WERI-Rb-1 (cell line): ENCODE measurements at places on chromosomes 6 and 20.
A peak's percentile ranks its signal among the peaks of the same experiment; 100 is the strongest.

- DNase-seq, result no peak
Observed at GRCh38 chr6:57216235-57217101, 5.6 kb downstream of the RAB23 start.

DNA sequence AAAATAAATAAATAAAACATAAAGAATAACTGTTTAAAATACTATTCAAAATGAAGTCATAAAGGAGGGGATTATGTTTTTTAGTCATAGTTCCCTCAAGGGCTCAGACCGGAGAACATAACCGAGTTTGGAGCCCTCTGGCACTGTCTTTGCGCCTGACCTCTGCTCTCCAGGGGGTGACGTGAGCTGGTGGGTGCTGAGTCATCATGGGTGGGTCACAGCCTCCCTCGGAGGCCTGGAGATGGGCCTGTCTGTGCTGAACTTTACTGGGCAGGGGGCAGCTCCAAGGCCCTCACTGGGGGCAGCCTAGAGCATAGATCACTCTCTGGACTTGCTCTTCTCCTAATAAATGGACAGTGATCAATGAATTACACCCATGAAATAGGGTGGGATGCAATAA lies 3.1 kb upstream of the MAVS start:
- no peak for DNase-seq

- peak; percentile 4 for DNase-seq
Observed at GRCh38 chr20:63090682-63091571, 84.2 kb upstream of the BHLHE23 start.

GRCh38 chr20:23331450-23332350 lies 18.9 kb upstream of the NXT1 start:
- no peak for DNase-seq

- no peak for DNase-seq
Observed at GRCh38 chr6:33273924-33274902, 2.3 kb downstream of the RPS18 start.

- no peak for DNase-seq
Observed at GRCh38 chr20:39588148-39588757, 626.1 kb downstream of the DHX35 start.

DNA sequence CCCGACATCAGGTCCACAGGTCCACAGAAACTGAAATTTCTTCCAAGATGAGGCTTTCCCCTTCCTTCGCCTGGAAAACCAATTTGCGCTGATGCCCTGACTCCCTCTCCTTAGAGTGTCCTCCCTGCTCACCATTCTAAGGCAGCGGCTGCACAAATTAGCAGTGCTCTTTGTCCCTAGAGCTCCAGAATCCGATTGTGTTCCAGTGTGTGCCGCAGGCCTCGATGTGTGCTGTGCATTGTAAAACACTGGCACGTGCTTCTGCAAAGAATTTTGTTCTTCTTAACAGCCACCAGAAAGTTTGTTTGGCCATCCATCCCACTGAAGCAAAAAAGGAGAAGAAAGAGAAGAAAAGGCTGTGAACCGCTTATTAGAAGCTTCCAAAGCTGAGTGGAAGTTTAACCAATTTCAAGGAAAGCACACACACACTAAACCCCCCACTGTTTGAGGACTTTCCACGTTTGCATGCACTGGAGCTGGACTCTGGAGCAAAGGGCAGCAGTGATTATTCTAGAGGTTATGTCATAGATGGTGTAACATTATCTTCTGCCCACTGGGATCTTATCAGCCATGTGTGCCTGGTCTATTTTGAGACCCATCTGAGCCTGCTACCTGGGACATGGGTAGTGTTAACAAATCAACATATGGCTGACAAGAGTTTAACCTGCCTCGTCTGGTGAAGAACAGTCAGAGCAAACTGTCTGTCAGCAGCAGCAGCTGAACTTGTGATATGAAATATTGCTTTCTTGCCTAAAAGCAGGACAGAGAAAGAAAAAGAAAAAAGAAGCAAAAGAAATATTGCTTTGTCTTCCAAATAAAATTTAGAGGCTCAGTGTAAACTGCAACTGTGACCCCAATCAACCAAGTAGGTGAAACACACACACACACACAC lies 64.9 kb upstream of the RREB1 start:
- peak; percentile 64 for DNase-seq

DNA sequence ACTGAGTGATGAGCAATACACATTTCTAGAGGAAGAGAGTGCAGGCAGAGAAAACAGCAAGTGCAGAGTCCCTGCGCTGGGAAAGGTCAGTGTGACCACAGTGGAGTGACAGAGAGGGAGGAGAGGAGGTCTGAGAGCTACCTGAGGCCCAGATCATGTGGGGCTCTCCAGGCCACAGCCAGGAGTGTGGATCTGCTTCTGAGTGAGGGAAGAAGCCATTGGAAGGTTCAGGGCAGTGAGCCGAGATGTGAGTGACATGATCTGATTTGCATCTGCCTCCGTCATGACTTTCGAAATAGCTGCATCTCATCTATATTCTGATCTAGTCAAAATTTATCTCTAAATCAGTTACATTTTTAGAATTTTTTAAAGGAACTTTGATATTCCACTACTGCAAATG lies 367.1 kb downstream of the PREX1 start:
- DNase-seq, result no peak

- DNase-seq, result no peak
Observed at GRCh38 chr6:164057876-164058275, 643.4 kb downstream of the QKI start.

DNA sequence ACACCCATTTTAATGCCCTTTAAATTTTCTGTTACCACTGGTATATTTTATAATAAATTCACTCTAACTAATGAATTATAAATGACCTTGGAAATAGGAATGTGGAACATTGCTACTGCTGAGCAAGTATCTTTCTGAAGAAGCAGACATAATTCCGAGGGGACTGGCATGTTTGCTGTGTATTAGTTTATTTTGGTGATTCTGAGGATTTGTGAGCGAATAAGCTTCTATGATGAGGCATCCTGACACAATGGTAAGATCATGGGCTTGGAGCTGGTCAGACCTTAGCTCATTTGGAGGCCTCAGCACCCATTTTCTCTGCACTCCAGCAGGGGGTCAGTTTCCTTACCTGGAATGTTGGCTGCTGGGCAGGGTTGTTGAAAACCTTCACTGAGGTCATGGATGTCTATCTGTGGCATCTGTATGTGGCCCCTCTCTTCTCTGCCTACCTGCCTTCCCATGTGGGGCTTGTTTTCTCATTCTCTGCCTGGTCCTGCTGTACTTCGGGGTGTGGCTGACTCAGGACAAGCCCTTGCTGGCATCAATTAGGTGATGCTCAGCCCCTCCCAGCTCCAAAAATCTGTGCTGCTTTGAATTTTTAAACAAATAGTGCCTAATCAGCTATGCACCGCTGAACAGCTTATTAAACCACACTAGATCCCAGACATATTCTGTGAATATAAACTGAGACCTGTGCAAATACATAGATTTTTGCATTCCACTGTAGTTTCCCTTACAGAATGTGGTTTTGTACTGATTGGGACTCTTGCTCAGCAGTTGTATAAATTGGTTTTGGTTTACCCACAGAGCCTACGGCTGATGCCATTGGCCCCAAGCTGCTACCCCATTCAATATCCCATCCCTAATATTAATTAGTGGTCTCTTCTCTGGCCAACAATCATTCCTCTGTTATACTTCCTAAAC lies 10.7 kb downstream of the ARID1B start:
- no peak for DNase-seq

- no peak for DNase-seq
Observed at GRCh38 chr6:63504777-63505384, 67.4 kb upstream of the LOC128125822 start.

DNA sequence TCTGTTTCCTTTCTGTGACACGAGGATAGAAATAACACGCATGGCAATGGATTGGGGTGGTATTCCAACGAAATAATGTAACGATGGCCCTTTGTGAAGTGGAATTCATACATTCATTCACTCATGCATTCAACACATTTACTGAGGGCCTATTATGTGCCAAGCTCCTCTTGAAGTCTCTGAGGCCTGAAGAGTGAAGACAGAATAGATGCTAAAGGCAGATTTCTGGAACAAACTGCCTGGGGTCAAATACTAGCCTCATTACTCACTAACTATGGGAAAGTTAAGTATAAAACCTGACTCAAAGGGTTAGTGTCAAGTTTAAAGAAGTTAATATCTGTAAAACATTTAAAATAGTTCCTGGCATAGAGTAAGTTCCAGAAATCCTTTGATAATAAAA lies 279.6 kb upstream of the SULF2 start:
- no peak for DNase-seq

DNA sequence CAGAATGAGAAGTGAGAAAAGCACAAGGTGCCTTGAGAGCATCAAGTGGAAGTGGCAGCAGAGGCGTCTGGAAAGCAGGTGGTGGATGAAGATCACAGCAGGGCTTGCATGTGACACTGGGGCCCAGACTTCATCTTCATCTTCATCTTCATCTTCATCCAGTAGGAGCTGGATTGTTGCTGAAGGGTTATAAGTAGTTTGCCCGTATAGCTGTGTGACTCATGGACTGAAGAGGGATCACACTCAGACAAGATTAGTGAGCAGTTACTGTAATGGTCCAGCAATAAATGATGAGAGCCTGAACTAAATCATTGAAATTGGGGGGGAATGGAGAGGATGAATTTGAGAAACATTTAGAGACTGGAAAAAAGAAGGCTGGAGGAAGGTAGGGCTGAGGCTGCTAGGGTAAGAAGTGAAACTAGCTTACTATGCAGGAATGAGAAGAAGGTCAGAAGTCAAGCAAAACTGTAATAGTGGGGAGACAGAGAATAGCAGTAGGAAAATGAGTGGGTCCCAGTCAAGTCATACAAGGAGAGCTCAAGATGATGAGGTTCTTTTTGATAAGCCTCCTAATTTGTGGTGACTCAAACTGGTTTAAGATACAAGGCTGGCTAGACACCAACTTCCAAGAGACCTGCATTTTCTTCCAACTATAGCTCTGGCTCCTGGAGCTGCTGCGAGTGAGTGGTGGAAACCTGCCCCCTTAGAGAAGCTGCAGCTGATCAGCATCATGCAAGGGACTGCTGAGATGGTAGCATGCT lies 92.3 kb upstream of the BEND6 start:
- DNase-seq, result no peak

DNA sequence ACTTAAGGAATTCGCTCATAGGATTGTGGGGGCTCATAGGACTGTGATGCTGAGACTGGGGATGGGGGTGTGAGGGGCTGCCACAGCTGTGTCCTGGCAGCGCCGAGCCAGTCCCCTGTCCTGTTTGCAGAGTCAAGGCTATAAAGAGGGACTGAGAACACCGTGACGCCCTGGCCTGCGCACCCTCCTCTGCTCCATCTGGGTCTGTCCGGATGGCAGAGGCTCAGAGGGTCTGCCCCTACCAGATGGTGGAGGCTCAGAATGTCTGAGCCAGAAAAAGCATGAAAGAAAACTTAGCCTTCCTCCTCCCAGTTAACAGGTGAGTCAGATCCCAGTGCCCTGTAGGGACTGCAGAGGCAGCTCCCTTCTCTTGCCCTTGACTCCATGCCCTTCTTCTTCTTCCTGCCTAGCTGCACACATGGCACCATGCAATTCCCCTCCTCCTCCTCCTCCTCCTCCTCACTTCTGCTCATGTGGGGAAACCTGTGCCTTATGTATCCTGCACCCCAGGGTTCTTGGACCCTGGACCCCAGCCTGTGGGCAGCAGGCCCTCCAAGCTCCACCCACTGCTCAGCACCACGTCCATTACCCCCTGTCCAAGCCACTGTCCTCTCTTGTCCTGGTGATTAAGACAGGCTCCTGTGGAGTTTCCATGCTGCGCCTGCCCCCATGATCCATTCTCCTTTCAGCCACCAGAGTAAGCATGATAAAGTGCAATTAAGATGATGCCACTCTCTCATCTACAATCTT lies 410.0 kb upstream of the SULF2 start:
- DNase-seq, result no peak

GRCh38 chr6:92259171-92259570 lies 1160.2 kb downstream of the EPHA7 start:
- DNase-seq, result no peak

DNA sequence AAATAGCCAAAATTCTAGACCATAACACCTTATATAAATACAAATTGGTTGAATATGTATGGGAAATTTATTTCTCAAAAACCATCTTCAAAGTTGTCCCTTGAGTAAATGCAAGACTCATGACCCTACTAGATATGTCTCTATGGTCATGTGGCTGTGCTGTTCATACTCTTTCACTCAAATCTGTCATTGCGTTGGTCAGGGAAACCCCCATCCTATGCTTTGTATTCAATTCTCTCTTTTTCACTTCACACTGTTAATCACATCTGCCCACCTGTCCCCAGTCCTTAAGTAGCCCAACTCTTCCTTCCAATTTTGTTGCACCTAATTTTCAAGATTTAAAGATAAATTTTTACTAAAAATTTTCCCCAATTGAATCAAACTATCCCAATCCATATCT lies 51.0 kb downstream of the RPS12 start:
- no peak for DNase-seq

- DNase-seq, result no peak
Observed at GRCh38 chr20:63042448-63043071, 35.8 kb upstream of the BHLHE23 start.

GRCh38 chr6:1445650-1446330 lies 56.4 kb downstream of the FOXF2 start:
- DNase-seq, result no peak

GRCh38 chr20:36096435-36096834 lies 58.1 kb upstream of the EPB41L1 start:
- no peak for DNase-seq

DNA sequence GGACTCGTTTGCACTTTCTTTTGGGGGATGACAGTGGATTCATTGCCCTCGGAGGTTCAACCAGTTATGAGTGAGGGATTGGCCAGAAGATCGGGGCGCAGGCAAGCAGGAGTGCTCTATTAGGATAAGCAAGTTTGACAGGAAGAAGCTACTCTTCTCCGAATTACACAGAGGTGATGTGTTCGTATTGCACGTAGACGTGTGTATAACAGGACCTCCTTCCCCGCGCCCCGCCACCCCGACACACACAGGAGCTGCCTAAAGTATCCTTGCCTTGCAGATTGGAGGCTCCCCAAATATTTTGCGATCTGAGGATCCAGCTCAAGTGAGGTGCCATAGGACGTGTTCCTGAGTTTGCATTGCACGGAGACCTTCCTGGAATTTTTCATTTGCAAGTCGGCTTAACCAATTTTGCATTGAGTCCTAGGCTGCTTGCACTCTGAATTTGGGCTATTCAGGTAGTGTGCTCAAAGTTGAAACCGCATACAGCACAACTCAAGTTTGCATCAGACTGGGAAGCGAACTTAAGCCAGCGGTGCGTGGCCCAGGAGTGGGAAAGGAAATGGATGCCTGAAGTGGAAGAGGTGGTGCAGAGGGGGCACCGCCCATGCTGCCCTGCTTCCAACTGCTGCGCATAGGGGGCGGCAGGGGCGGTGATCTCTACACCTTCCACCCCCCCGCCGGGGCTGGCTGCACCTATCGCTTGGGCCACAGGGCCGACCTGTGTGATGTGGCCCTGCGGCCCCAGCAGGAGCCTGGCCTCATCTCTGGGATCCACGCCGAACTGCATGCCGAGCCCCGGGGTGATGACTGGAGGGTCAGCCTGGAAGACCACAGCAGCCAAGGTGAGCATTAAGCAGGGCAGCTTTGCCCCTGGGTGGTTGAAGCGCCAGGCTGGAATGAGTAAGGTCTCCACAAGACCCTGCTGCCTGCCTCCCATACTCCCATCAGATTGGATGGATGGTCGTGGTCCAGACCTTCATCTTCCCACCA lies 770 bp downstream of the TCF19 start:
- no peak for DNase-seq

GRCh38 chr6:170149681-170150589 lies 140.9 kb downstream of the DLL1 start:
- DNase-seq, result no peak

GRCh38 chr6:132797951-132798868 lies at the start of gene SLC18B1:
SLC18B1 (minus strand) TSS chr6:132798637; CDS start chr6:132798456, 181 bp downstream.
- DNase-seq, result peak; percentile 33
